A549 (cell line): ENCODE measurements at places on chromosomes 5 and 9.

DNA sequence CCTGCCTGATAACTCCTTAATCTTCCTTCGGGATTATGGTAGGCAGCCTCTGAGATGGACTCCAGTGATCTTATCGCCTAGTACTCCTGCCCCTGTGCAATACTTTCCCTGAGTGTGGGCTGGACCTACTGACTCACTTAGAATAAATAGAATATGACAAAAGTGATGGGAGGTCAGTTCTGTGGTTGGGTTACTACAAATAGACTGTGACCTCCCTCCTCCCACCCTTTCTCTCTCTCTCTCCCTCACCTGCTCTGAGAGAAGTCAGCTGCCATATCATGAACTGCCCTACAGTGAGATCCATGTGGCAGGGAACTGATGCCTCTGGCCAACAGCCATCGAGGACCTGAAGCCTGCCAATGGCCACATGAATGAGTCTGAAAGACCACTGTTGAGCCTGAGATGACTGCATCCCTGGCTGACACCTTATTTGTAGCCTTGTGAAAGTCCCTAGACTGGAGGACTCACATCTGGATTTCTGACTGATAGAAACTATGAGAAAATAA lies 31.7 kb downstream of the NRG2 start:
- DNase-seq: peak; percentile 28

DNA sequence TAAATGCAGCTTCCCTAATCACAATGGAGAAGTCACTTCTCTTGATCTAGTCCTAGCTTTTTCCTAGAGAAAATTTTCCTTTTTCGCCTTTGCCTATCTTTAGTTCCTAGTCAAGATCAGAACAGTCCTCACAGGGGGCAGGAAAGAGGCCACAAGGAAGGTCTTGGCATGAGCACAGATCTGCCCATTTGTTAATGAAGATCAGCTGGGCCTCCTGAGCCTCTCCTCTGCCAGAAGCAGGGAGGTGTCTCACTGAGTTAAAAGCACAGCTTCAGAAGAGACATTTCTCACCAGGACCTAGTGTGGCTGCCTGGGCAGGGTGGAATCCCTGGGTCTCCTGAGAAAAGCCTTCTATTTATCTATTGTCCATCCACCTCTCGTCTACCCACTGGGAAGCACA lies 357.8 kb downstream of the TMEM38B start:
- no peak for DNase-seq

DNA sequence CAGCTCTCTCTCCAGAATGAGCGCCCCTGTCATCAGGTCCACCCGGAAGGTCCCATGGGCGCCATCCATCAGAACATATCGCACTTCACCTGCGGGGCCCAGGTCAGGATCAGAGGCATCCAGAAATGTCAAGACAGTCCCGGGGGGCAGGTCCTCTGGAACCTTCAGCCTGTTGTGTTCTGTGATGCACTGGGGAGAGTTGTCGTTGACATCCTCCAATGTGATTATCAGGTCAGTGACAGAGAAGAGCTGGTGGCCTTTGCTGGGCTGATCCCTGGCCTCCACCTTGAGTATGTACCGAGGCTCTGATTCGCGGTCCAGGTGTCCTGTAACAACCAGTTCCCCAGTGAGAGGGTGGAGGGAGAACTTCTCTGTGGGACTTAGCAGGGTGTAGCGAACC lies 25.2 kb downstream of the FAT2 start:
- DNase-seq: no peak

GRCh38 chr9:84609779-84610178 lies 59.8 kb upstream of the NTRK2 start:
- DNase-seq: no peak

- no peak for DNase-seq
These were observed 2.5 kb downstream of the SRP19 start for GRCh38 chr5:112863549-112863948.

DNA sequence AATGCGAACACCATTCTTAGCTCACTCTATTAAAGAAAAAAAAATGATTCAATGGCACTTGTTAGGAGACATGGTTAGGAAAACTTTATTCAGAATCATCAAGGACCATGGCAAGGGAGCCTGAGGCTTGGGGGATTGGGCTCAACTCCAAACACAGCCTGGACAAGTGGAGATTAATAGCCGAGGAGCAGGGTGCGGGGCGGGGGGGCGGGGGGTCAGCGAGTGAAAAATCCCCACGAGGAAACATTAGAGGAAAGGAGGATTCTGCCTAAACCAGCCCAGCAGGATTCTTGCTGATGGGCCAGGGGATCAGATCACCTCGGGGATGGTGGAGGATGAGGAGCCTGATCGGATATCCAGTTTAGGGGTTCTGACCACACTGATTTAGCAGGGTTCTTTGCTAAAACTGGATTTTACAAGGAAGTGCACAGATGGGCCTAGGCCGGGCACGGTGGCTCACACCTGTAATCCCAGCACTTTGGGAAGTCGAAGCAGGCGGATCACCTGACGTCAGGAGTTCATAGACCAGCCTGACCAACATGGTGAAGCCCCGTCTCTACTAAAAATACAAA lies 24.4 kb upstream of the FIBCD1 start:
- no peak for DNase-seq

- no peak for DNase-seq
These were observed 83.4 kb upstream of the PCA3 start for GRCh38 chr9:76680716-76681425.

DNA sequence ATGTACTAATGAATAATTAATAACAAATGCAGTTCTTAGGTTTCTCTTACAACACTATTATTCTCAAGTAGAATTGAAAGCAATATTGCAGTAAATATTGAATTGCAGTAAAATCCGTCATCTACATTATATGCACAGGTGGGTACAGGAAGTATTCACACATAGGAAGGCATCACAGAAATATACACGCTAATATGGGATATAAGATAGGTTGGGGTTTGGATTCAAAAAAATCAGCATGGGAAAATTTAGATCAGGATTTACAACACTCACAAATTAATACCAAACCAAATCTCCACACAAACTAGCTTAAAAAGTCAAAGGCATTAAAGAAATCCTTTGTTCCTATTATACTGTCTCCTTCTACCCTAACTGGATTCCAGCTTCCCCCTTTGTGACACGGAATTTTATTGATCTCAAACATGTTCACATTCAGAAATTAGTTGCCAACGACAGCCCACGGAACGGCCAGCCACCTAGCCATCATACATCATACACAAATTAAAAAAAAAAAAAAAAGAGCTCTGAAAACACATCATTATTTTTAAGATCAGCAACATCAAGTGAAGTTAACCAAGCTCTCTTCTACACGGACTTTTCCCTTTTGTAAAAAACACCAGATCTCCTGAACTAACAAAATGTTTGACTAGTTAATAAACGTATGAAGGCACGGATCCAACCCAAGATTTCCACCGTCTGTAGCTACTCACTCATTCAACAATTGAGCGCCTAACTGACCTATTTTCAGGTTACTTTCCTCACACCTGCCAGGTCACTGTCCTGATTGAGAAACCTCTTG lies 2.2 kb downstream of the NR6A1 start:
- DNase-seq: no peak

DNA sequence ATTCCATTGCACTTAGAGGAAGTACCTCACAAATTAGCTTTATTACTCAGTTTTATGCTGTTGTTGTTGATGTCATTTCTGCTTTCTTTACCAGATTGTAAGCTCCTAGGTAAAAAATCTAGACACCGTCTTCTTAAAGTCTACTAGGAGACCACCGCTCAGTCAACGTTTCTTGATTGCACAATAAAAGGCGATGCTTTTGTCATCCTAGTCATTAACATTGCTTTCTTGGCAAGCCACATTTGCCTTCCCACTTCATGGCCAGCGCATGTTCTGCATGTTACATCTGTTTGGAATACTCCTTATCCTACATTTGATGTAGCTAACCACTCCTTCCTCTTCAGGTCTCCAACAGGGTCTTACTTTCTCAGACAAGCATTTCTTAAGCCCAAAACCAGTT lies 464.0 kb upstream of the TUSC1 start:
- DNase-seq: no peak

GRCh38 chr5:68777135-68777534 lies 316.7 kb upstream of the SLC30A5 start:
- no peak for DNase-seq

DNA sequence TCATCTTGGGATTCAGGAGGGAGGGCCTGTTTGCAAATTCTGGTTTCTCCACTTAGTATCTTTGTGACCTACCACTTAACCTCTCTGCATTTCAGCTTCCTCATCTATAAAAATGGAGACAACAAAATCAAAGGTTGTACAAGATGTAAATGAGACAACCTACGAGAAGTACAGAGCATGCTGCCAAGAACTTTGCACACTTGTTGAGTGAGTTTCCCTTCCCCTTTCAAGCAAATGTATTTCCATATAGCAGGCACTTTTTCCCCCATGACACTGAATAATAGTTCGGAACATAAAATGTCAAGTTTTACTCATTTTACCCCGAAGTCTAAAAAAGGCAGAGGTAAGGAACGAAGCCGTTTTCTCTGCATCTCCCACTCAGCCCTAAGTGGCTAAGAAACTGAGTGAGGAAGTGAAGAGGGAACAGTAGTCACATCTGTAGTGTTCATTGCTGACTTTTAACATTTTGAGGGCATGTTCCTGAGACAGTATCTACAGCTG lies 159.0 kb downstream of the TLE1 start:
- no peak for DNase-seq

DNA sequence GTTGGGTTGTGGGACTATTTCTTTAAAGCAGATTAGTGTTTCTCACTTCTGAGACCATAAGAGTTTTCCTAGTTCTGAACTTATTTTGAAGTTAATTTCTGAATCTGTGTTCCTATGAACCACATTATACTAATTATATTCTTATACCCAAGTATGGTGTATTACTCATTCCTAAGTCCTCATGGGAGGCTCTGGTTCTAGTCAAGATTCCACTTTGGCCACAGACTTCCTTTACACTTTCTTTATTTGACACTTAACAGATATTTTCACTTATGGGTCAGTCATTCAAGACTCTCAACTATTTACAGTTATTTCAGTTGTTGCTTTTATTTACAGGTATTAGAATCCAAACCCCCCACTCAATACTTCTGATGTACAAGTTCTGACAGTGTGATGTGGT lies 937.2 kb upstream of the TYRP1 start:
- DNase-seq: no peak

DNA sequence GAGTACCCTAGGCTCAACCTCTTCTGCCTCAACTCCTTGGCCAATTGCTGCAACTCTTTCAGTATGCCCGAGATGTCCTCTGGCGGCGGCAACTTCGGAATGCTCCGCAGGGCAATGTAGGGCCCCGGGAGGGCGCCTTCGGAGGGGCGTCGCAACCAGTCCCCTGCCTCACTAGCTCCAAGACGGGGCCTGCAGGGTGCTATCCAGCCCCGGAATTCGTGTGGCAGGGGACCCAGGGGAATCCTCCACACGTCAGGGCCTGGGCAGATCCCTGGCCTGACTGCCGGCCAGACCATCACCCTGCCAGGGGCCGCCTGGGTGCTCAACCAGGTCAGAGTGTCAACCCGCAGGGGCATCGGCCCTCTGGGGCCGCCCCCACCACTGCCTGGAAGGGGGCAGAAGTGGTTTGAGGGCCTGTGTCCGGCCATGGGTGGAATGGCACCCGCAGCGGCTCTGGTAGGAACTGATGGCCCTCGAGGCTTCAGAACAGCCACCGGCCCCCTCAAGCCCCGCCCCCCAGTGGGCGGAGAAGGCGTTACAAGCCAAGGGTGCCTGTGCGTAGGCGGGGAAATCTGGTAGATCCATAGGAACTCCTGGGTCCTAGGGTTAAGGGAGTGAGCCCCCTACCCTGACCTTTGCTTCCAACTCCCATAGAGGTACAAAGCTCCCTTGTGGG lies at the start of gene POU5F2:
TSS of gene POU5F2 (minus strand) at position 465 of the 676 bp plus-strand sequence. CDS start at position 428, 37 bp downstream.
- no peak for DNase-seq

DNA sequence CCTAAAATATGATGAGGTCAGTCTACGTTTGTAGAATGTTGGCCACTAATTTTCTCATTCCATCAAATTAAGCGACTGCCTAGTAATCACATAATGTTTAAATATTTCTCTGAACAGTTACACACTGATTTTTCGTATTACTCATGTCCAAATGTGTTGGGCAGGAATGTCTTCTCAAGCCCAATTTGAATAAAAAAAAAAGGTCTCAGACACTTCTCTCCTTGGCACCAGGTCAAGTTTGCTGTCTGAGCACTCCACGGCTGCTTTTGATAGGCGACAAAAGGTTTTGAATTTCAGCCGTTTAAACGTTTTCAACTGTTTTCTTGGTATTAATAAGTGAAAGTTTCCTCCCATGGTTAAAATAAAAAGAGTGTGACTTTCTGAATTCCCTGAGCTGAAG lies 542.1 kb downstream of the IRX1 start:
- DNase-seq: no peak

- no peak for DNase-seq
These were observed 32.3 kb upstream of the NRG2 start for GRCh38 chr5:140075371-140075770.

GRCh38 chr5:163089926-163090325 lies 347.5 kb upstream of the CCNG1 start:
- no peak for DNase-seq

DNA sequence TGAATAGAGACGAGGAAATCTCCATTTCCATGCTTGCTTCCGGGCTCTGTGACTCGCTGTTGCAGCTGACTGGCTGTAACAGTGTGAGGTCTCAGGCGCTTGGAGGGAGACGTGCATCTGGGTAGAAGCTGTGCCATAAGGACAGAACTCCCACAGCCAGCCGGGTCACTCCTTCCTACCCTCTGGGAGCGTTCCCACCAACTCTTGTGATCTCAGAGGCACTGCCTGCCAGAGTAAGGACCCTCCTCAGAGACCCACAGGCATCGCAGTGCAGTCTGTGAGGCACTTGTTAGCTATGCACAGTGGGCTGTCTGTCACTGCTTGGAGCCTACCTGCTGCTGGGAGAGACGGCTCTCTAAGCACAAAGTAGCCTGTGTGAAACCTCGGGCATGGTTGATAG lies 203.4 kb upstream of the SEMA6A start:
- DNase-seq: no peak

GRCh38 chr5:167050568-167051401 lies 1240.7 kb upstream of the WWC1 start:
- no peak for DNase-seq

DNA sequence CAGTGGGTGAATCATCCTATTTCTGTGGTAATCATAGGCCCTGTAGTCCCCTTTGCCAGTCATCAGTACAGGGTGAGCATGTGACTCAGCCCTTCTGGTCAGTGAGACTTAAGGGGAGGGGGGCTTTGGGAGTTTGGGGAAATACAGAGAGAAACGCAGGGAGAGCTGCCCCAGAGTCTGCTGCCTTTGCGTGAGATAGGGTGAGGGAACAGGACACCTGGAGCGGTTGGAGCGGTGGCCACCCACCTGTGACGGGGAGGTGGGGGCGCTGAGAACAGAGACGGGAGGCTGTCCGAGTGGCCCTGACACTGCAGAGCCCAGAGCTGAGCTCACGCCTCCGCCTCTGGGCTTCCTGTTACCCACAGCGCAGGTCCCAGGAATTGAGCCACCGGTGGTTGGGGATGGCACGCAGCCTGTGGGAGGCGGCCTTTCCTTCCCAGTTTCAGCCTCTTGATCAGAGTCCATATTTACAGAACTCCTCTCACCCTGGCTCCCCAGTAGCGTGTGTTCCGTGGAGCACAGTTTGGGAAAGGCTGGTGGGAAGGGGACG lies 92.0 kb upstream of the ERCC6L2 start:
- DNase-seq: no peak
